ENCODE measurements at places on chromosomes 12 and 14.

DNA sequence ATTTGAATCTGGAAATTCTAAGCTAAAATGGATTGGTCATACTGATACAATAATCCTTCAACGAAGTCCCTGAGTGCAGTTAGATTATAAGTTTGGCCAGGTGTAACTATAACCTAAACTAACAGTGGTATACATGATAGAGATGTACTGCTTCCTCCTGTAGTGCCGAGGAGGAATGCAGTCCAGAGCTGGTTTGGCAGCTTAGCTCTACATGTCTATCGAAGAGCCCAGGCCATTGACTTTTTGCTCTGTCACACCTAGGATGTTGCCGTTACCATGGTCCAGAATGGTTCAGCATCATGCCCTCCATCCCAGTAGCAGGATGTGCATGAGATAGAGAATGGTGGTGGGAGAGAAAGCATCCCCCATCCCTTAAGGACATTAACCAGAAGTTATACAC lies 318.1 kb downstream of the ZFP36L1 start:
- DNase-seq = no peak

GRCh38 chr14:105884808-105885281 lies 358.5 kb downstream of the TMEM121 start:
- no peak for DNase-seq

DNA sequence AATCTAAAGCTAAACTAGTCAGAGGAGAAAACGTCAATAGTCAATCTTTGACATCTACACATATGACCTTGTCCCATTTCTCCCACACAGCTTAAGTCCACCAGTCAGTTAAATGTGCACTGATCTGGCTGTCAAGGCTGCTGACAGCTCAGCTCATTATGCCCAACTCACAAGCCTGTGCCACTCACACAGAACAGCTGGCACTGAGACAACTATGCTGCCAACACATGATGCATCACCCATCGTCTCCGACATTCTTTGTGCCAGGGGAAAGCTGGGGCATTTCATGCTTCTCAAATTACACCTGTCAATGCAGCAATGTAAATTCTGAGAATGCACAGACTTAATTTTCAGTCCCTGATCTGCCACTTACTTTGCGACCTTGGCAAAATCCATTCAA lies 25.3 kb downstream of the GNS start:
- DNase-seq = no peak

DNA sequence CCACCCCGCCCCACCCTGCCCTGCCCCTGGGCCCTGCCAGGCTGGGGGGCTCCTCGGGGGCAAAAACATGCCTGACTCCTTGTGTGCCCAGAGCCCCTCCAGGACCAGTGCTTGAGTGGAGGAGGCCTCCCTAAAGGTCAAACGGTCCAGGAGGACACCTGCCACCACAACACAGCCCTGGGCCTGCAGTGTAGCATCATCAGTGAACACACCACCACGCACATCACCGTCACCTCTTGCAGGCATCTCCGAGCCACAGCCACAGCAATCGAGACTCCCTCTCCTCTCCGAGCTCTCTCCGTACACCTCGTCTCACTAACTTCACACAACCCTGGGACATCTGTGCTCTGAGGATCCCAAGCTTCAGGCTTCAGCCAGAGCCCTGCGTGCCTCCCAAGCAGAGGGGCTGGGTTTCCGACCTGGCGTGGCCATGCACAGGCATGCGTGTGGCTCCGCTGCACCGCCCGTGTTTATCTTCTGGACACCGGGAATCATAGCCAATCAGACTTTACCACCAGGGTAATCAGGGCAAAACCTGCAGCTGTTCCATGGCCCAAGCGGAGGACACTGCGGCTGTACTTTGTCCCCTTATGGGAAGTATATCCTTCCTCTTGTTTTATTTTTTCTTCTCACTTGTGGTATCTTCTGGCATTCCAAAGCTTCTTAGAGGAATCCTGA lies 6.2 kb upstream of the DIO3 start:
- DNase-seq = no peak

- no peak for DNase-seq
Observed at GRCh38 chr12:49292729-49293055, 2.3 kb upstream of the PRPH start.

Data from skeletal muscle cell (primary cell).